ENCODE measurements at places on chromosomes 11 and 22.

DNA sequence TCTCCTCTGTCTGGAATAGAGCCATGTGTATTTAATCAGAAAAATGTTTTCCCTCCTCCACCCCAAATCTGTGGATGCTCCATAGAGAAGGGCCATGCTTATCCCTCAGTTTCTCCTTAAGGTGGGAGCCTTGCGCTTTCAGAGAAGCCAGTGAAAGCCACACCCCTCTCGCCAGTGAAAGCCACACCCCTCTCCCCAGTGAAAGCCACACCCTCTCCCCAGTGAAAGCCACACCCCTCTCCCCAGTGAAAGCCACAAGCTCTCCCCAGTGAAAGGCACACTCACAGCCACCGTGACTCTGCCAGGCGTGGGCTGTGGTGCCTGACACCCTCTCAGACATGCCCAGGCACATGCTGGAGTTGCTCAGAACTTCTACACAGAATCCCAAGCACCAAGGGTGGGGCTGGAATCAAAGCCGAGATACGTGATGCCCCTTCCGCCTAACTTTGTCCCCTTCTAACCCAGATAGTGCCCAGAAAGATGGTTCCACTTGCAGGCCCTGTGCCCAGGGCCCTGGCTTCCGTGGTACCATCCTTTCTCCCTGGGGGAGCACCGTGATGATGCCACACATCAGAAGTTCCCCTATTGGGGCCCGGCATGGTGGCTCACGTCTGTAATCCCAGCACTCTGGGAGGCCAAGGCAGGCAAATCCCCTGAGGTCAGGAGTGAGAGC, 16.5 kb upstream of the PRR5 start:
- no peak for DNase-seq

DNA sequence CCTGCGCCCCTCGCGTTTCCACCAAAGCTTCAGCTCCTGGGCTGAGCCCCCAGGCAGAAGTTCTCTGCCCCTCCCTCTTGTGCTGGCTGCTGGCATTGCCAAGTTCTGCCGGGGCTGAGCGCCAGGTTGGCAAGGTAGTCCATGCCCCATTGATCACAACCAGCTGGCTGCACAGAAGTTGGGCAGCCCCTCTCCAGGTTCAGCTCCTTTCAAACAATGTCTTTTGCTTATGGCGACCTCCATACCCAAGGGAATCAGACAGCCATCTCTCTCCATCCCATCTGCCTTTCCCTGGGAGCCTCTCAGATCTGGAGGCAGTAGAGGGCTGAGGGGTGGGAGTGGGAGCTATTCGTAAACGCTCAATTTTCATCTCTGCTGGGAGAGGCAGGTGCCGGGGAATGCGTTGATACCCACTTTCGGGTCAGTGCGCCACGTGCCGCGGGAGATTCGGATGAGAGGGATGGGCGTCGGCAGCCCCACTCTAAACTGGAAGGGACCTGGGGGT, 1.5 kb downstream of the ADAMTS8 start:
- no peak for DNase-seq

- no peak for DNase-seq
Measured at GRCh38 chr11:57167125-57167846, 14.5 kb upstream of the LRRC55 start.

DNA sequence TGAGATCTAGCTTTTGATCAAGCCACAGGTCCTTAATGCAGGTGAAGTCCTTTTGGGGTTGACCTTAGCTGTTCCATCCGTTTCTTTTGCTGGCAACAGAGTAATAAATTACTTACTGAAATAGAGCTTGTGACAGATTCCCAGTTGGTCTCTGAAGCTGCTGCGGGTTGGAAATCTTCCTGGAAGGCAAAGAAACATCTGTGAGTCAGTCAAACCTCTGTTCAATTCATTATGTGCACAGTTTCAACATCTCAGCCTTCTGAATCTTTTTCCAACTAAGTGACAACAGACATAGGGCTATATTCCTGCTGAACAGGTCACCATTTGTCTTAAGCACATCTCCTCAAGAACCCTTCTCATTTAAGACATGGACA, 88.9 kb upstream of the DDI1 start:
- DNase-seq, result no peak

GRCh38 chr11:10181811-10182210, 112.2 kb downstream of the SBF2 start:
- DNase-seq, result no peak

- no peak for DNase-seq
Measured at GRCh38 chr11:61685617-61685967, 5.4 kb downstream of the DAGLA start.

- DNase-seq, result no peak
Measured at GRCh38 chr22:45785458-45785857, 113.8 kb downstream of the ATXN10 start.

DNA sequence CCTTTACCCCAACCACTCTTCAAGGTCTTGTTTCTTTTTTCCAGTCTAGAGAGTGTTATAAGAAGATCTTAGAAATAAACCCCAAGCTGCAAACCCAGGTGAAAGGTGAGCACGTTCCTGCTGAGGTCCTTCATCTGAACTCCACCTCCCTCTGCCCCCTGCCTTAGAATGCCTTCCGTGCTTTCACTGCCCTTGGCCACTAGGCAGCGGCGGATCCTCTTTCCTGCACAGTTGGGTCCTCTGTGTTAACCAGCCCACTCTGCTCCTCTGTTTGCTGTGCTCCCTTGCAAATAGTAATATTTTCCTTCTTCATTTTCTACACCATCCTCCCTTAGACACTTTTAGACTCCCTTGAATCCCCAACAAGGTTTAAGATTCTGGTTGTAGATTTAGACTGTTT, 24.3 kb downstream of the TTC12 start:
- DNase-seq, result no peak

GRCh38 chr22:29750559-29751538, 16.0 kb downstream of the ZMAT5 start:
- no peak for DNase-seq

DNA sequence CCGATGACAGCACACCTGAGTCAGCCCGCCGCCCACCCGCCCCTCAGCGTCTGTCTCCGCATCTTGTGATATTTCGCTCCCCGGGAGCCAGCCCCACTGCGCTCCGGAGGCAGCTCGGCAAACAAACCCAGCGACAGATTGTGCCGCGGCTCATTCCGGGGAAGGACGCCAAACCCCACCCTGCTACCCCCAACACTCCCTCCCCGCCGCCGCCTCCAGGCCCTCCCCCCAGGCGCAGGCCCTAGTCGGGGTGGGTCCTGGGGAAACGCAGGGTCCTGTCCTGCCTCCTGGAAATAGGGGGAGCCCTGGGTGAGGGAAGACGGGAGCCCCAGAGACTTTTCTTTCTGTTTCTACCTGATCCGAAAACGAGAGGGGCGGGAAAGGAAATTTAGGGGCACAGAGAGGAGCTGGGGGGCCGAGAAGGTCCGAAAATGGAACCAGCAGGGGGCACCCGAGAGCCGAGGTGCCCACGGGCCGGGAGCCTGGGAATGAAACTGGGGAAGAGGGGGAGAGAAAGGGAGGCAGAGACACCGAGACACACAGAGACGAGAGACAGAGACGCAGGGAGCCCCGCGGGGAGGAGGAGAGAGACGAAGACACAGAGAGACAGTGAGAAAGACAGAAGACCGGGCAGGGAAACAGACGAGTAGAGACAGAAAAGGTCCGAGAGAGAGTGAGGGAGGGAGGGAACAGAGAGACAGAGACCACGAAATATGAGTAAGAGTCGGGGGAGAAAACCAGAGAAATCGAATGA, 1.7 kb upstream of the RTN4RL2 start:
- no peak for DNase-seq

- no peak for DNase-seq
Measured at GRCh38 chr11:89181111-89181510, 3.4 kb downstream of the TYR start.

DNA sequence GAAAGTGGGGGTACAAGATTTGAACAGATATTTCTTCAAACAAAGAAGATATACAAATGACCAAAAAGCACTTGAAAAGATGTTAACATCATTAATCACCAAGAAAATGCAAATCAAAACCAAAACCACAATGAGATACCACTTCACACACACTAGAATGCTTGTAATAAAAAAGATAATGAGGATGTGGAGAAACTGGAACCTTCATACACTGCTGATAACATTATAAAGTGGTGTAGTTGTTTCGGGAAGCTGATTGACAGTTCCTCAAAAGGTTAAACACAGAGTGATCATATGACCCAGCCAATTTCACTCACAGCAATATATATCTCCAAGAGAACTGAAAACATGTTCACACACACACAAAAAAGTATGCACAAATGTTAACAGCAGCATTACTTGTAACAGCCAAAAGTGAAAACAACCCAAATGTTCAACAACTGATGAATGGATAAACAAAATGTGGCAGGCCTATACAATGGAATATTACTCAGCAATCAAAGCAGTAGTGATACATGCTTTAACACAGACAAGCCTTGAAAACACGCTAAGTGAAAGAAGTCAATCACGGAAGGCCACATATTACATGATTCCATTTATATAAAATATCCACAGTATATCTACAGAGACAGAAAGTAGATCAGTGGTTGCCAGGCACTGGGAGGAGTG, 15.1 kb downstream of the PITPNB start:
- DNase-seq, result no peak

DNA sequence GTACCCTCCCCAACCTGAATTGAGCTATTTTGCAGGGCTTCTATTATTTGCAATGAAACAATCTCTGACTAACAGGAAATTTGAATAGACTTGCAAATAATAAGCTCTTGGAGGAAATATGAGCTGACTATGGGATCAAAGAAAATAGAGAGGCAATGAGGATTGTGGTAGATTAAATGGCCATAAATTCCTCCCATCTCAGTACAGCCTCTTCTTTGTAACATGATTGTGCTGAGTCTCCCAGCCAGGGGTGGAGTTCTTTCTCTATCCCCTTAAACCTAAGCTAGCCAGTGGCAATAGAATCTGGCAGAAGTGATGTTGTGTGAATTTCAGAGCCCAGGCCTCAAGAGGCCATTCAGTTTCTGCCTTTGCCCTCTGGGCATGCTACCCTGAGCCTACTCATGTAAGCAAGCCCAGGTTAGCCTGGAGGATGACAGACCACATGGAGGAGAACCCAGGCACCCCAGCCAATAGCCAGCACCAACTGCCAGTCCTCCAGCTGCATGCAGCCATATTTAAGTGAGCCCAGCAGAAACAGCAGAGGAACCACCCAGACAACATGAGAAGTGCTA, 86.8 kb upstream of the TP53I11 start:
- DNase-seq, result no peak

DNA sequence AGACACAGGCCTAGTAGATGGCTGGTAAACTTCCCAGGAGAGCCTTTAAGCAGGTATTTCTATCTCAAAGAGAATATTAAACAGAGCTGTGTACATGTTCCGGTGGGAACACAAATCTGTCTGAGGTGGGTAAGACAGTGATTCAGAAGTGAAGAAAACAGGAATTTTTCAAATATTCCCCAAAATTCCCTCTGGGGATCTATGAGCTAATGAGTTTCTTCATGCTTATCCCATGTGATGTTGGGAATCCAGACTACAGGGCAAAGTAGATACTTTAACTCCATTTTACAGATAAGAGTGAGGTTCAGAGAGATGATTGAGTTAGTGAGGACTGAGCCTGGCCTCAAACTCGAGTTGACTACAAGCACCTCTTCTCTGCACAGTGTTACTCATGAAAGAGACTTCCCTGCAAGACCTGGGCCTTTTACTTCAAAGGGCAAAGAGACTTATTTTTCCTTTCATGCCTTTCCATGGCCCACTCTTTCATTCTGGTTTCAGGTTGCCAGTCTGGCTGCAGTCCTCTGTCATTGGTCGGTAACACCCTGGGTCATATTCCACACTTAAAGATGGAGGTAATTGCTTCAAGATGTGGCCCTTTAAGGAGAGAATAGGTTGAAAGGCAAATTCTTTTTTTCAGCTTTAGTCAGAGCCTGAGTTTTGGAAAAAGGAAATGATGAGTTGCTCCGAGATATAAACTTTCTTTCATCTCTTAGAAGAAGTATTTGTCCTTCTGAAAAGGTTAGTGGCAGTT, 70.1 kb downstream of the CYB5R2 start:
- no peak for DNase-seq

DNA sequence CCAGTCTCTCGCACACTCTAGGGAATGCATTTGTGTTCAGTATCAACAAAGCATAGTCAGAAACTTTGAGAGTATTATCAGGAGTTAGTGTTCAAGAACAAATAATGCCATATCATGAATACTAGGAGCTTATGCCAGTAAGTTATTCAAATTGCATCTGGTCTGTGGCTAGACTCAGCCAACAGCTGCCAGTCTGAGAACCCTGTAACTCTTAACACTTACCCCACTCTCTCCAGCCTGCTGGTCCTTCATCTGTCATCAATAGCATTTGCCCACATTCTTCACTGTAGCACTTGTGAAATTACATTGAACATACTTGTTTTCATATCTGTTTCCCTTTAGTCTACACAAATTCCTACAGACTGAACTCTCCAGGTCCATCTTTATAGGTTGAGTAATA, 1157.5 kb upstream of the RAG2 start:
- no peak for DNase-seq

DNA sequence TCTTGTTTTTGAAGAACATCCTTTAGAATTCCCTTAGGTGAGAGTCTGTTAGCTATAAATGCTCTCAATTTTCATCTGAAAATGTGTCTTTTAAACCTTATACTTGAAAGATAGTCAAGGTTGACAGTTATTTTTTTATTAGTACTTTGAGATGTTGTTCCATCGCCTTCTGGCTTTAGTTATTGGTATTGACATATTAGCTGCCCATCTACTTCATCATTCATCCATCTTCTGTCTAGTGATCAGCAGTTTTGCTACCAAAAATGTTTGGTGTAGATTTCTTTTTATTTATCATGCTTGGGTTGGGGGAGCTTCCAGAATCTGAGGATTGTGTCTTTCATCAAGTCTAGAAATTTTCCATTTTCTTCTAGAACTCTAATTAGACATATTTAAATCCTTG, 3.3 kb upstream of the CD6 start:
- DNase-seq, result no peak

- DNase-seq, result no peak
Measured at GRCh38 chr11:6326985-6327384, 6.7 kb upstream of the CAVIN3 start.

GRCh38 chr11:100816823-100817222, 129.7 kb downstream of the ARHGAP42 start:
- no peak for DNase-seq

DNA sequence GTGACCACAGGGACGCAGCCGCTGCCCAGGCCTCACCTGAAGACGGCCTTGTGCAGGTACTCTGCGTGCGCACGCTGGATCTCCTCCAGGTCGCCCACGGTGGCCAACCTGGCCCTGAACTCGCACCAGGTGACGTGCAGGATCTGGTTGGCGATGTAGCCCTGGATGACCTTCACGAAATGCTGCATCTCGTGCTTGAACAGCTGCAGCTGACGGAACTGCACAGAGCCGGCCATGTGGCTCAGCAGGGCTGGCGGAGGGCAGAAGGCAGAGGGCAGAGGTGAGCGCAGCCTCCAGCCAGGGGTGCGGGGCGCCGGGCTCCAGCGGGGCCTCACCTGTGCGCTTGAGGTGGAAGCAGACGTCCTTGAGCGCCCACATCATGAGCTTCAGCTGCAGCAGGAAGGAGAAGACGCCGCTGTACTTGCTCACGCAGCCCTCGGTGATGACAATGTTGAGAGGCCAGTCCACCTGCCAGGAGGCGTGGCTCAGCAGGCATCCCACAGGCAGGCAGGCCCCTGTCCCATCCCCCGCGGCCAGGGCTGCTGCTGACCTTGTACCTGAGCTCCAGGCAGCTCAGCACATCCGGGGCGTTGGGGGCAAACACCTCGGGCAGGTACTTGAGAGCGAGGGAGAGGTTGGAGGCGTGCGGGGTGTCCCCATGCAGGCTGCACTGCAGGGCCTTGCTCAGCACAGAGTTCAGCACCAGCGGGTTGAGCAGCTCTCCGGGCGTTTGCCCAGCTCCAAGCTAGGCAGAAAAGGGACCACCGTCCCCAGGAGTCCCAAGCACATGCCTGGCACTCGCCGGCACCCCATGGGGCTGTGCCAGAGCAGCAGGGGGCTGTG, 17.6 kb downstream of the SELENOO start:
- no peak for DNase-seq

GRCh38 chr22:38347181-38347943, 30.1 kb upstream of the CSNK1E start:
- no peak for DNase-seq

Data from neuronal stem cell (in vitro differentiated cells).